ENCODE measurements at places on chromosomes 12 and 14.

GRCh38 chr12:123232472-123232806 lies 502 bp downstream of the MPHOSPH9 start:
- no peak for DNase-seq

DNA sequence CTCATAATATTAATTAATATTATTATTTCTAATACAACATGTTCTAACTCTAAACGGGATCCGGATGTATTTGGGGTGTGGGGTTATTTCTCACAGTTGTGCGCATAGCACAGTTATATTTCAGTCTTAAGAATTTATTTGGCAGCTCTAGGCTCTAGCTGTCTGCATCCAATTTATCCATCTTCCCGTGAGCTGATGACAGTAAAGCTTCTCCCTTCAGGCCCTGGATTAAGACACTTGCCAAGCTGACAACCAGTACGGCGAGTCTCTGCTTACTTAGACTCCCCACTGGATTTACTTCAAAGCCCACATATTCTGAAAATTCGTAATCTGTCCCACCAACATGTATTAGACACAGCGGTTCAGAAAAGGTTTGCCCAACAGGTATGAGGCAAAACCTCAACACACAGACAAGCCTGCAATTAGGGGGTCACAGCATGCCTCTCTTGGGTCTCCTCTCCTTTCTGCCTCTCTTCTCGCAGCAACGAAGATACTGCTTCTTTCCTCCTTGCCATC lies 232.9 kb upstream of the TMTC1 start:
- DNase-seq: no peak

DNA sequence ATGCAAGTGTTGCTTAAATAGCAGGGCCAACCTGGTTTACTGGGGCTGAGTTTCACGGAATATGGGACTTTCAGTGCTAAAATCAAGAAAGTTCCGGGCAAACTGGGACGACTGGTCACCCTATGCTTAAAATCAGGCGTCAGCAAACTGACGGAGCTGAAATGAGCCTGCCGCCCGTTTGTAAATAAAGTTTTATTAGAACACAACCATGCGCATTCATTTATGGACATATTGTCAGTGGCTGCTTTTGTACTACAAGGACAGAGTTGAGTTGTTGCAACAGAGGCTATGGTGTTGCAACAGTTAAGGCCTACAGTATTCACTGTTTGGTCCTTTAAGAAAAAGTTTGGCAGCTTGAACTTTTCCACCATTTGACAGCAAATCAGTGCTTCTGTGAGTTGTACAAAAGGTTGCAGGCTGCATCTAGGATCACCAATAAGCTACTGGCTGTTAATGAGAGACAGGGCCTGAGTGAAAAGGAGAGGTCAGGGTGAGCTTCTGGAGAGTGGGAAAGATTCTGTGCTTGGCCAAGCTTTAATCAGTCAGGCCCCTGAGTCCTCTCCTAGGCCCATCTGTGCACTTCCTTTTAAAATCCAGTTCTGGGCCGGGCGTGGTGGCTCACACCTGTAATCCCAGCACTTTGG lies 13.3 kb downstream of the SELPLG start:
- DNase-seq: no peak

- DNase-seq: no peak
Measured at GRCh38 chr12:28424965-28425364, 234.7 kb downstream of the CCDC91 start.

DNA sequence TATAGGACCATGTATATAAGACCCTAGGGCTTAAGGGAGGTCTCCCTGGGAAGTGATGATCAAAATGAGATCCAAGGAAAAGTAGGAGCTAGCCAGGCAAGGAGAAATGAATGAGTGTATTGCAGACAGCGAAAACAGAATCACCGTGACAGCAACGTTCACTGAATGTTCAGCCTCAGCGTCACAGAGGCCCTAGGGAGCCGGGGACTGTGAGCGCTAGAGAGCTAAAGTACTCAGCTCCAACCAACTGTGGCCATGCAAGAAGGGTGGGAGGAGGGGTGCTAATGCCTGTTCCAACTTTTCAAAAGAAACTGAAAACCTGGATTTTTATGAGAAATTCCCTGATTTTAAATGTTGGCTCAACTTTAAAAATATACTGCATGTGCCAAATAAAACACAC lies 105.5 kb upstream of the CCND2 start:
- no peak for DNase-seq

DNA sequence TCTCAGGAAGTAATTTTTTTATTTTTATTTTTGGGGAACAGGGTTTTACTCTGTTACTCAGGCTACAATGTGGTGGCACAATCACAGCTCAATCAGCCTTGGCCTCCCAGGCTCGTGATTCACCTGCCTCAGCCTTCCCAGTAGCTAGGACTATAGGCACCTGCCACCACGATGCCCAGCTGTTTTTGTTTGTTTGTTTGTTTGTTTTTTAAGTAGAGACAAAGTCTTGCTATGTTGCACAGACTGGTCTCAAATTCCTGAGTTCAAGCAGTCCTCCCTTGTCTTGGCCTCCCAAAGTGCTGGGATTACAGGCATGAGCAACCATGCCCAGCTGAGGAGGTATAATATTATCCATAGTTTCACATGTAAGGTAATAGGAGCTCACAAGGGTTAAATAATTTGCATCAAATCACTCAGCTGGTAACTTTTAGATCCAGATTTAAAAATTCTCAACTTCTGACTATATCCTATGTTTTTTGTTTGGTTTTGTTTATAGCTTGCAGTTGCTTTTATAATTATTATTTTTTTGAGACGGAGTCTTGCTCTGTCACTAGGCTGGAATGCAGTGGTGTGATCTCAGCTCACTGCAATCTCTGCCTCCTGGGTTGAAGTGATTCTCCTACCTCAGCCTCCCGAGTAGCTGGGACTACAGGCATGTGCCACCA lies 629.3 kb downstream of the DIO2 start:
- no peak for DNase-seq

- no peak for DNase-seq
Measured at GRCh38 chr14:100148837-100149731, 10.4 kb downstream of the DEGS2 start.

DNA sequence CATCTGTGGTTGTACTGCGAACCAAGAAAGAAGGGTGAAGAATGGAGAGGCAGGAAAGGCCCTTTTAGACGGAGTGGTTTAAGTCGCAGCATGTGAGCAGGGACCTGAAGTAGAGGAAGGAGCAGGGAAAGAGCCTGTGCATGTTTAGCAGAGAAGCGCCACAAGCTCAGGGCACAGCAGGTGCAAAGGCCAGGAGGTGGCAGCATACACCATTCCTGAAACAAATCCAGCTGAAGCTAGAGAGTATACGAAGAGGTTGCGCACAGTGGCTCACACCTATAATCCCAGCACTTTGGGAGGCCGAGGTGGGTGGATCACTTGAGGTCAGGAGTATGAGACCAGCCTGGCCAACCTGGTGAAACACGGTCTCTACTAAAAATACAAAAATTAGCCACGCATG lies 49.9 kb downstream of the HELB start:
- DNase-seq: peak; percentile 33

DNA sequence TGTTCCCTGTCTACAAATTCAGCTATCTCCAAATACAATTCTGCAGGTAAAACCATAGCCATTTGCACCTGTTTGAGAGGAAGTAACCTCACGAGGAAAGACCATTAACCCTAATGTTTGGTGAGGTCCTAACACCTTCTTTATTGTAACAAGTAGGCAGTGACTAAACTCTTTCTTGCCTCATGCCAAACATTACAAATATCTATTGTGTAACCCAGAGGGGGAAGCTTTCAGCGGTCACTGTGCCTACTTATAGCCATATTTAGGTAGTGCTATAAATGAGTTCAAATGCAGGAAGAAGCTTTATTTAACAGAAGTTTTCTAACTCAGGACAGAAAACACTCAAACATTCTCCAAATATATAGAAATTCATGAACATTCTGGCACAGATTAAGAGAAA lies 252.7 kb downstream of the LRFN5 start:
- DNase-seq: no peak

DNA sequence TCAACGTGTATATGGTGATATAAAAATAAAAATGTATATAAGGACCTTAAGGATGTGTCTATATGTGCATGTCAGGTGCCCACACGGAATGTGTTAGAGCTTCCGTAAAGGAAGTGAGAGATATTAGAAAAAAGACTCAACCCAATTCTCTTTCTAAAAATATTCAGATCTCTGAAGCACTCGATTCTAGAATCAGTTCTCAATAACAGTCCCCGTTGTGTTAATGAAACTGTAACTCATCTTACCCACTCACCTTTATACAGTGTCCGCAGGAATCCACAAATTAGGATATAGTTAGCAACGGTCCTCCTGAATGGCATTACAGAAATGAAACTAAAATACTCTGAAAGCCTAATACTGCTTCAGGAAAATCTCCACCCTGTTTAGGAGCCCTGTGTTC lies 29.3 kb downstream of the GRIN2B start:
- no peak for DNase-seq

DNA sequence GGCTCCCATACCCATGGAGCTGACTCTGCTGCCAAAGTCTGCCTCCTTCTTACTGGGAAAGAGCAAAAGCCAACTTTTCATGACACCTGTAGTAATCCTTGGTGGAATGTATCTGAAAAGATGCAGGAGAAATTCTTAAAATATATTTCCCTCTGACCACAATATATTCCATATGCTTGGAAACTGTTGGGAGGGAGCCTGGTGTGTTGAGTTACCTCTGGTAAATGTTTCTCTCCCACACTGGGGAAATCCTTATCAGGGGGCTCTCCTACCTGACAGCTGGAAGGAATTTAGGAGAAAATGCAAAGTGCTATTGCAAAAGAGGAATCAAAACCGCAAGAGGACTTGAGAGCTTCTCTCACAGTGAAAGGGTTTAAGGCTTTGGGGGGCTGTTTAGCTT lies 139.4 kb downstream of the TBX5 start:
- DNase-seq: no peak

DNA sequence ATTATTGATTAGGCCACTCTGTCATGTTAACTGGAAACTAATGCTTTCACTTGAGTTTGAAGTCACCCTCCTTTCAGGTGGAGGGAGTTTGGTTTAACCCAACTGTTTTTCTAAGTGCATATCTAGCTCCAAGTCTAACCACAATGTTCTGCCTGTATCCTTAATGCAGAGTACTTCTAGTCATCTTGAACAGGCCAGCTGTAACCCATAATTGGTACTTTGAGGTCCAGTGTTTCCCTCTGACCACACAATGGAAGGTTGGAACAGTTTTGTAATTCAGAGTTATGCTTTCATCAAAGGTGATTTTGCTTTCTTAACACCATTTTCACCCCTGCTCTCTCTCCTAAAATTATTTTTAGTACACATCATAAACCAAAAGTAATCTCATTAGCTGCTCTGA lies 237.2 kb upstream of the DCN start:
- DNase-seq: no peak

DNA sequence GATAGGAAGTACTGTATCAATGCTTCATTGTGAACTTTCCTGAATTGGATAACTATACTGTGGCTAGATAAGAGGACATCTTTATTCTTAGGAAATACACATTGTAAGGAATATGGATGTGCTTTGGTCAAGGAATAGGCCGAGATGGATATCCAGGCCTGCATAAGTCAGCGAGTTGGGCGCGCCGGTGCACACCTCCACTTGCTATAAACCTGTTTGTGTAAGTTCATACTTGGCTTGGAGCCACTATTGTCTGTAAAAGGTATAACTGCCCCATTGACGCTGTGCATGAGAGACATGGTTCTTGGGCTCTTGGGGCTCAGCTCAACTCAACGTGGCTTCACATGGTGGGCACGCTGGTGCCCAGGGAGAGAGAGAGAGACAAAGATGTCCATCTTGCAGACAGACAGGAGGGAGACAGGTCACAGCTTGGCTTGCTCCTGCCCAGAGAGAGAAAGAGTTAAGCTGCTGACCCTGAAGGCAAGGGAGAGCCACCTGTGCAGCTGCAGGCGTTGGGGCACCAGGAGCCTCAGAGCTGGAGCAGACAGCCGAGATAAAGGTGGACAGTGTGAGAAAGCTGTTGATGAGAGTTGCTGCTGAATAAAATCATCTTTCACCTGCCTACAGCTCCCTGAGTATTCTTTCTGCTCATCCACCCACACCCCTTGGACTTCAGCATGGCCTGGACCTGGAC lies 34.1 kb upstream of the COCH start:
- DNase-seq: no peak

GRCh38 chr14:48304729-48305128 lies 629.3 kb upstream of the MDGA2 start:
- no peak for DNase-seq
